ENCODE measurements at places on chromosomes 6 and 20.

DNA sequence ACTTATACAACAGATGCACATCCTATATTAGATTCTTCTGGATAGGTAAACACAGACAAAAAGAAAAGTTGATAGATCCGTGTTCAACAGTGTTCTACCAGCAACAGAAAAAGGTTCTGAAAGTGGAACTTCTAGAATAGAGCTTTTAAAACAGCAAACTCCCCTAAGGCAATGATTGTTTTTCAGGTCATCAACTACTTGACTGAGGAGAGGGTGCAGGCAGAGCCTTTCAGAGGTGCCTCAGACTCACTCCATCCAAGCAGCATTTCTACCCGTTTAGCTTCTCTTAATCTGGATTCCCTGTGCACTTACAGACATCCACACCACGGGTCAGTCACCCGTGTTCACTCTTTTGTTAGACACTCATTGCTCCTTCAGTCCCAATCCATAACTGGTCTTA is 28.9 kb downstream of the FYN start:
- DNase-seq, result no peak

- DNase-seq, result no peak
These were observed 40.3 kb upstream of the ARMC2 start for GRCh38 chr6:108807928-108808327.

DNA sequence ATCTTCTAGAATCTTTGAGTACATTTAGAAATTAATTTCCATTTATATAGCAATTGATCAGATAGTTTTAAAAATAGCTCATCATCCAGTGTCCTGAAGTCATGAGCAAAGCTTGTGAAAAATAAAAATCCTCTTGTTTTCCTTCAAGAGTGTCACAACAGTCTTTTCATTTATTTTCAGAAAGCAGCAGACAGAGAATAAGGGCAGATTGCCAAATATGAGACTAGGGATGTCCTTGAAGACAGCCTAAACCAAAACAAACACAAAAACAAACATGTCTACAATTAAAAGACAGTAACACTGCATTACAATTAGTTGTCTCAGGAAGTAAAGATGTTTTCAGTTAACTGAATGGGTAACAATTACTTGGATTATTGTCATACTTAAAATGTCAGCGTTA is 682.8 kb downstream of the TFAP2A start:
- DNase-seq, result no peak

DNA sequence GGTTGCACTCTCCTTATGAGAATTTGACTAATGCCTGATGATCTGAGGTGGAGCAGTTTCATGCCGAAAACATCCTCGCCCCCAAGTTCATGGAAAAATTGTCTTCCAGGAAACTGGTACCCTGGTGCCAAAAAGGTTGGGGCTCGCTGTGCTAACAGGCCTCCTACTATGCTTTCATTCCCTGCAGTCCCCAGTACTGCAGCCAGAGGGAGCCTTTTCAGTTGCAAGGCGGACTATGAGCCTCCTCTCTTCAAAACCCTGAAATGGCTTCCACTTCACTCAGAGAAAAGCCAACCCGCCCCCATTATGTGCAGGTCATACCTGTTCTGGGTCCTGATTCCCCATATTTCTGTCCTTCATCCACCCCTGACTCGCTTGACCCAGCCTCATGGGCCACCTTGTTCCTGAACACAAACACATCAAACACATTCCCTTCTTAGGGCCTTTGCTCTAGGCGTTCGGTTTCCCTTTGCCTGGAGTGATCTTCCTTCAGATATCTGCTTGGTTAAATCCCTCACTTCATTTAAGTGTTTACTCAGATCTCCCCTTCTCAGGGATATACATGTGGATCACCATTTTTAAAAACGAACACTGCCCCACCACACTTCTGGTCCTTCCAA is 173.7 kb downstream of the PHACTR1 start:
- DNase-seq, result no peak

DNA sequence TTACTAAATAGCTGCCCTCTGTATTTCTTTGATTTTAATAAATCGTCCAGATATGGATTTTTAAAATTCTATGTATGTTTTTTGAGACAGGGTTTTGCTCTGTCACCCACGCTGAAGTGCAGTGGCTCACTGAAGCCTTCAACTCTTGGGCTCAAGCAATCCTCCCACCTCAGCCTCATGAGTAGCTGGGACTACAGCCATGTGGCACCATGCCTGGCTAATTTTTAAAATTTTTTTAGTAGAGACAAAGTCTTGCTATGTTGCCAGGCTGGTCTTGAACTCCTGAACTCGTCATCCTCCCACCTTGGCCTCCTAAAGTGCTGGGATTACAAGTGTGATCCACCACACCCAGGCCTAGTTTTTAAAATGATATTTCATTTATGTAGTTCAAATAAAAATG is 47.4 kb upstream of the DDR1 start:
- DNase-seq, result no peak

DNA sequence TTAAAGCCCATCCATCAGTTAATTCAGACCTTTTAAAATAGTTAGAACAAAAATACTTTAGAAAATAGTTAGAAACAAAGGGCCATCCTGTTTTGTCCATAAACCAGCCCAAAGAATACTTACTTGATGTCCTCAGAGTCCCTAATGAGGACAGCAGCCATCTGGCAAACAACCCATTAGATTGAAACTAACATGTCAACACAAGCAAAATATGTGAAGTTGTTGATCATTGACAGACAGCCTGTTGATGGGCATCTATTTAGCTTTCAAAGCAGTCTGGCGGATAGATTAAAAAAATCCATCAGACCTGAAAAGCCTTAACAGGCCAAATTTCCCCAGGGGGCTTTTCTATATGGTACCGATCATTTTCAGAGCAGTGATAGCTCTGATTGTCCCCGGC is 154.2 kb upstream of the TSHZ2 start:
- no peak for DNase-seq

- no peak for DNase-seq
These were observed 48.2 kb downstream of the STX7 start for GRCh38 chr6:132464538-132465256.

GRCh38 chr6:135419162-135419561 is 78.4 kb downstream of the AHI1 start:
- no peak for DNase-seq

- DNase-seq, result no peak
These were observed 92.4 kb upstream of the MAFB start for GRCh38 chr20:40781327-40782042.

DNA sequence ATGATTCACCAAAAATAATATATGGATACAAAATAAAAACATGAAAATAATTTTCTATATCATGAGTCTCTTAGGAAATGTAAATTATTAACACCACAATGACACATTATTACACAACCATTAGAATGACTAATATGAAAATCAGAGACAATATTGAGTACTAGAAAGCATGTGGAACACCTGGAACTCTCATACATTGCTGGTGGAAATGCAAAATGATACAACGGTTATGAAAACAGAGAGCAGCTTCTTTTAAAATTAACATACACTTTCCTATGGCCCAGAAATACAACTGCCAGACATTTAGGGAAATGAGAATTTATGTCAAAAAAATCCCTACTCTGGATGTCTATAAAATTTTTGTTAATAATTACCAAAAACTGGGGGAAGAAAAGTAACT is 853.3 kb upstream of the MAN1A1 start:
- DNase-seq, result no peak

DNA sequence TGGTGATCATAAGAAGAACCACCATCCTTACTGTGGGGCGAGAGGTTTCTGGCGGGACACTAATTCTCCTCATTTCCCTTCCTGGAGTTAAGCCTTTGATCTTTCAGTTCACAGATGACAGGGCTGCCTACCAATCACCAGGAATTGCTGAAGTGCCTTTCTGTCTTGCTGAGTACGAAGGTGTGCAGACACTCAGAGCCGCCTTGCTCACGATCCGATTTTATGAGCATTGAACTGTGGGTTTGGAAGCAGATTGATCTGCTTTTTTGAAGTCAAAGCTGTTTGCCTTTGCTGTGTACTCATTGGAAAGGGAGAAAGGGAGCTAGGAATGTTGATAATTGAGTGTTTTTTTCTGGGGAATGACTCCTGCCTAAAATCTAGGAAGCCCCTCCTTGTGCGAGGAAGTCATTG is 129.1 kb upstream of the SALL4 start:
- no peak for DNase-seq

- DNase-seq, result no peak
These were observed 525 bp downstream of the PNRC1 start for GRCh38 chr6:89081129-89081422.

- no peak for DNase-seq
These were observed 109.0 kb downstream of the ZFP64 start for GRCh38 chr20:52082612-52083011.

- DNase-seq, result no peak
These were observed 526.6 kb upstream of the JAG1 start for GRCh38 chr20:11200423-11200822.

- DNase-seq, result no peak
These were observed 303.6 kb downstream of the TRDN start for GRCh38 chr6:123333000-123333756.

GRCh38 chr6:160131636-160132296 is 10.2 kb downstream of the SLC22A1 start:
- DNase-seq, result no peak

GRCh38 chr6:90384720-90385119 is 88.1 kb upstream of the BACH2 start:
- DNase-seq, result no peak

- DNase-seq, result no peak
These were observed 82.6 kb downstream of the CDC5L start for GRCh38 chr6:44470115-44470464.

- DNase-seq, result no peak
These were observed 34.4 kb downstream of the EDN3 start for GRCh38 chr20:59334651-59335300.

- no peak for DNase-seq
These were observed 60.3 kb downstream of the TULP4 start for GRCh38 chr6:158372574-158372973.

DNA sequence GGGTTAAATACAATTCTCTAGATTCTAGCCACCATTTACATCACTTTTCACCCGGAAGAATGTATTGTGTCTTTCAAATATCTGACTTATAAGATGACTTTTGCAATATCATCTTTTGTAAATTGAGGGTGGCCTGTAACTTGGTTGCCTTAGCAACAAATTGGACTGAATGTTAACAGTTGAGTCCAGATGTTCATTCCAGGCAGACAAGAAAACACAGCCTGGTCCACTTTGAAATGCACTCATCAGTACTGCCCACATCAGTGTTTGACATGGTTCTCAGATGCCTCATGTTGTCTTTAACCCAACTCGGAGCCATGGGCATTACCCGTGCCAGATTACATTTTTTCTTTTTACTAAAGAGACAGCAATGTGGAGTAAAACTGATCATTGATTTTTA is 781.6 kb upstream of the CHD6 start:
- DNase-seq, result no peak

DNA sequence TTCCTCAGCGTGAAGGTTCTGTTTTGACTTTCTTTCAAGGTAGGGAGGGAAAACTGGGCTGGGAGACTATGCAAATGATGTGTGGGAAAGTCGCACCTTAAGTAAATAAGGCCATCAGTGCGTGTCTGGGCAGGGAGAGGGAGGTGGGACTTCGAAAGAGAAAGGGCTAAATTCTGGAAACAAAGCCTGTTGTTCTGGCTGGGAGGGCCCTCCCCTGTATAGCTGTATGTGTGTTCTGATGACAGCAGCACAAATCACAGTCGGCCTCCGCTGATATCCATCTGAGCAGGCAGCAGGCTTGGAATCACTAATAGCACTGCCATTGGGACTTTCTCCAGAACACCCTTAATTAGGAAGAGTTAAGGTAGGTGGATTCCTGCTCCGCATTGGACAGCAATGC is 19.2 kb downstream of the JAG1 start:
- no peak for DNase-seq

DNA sequence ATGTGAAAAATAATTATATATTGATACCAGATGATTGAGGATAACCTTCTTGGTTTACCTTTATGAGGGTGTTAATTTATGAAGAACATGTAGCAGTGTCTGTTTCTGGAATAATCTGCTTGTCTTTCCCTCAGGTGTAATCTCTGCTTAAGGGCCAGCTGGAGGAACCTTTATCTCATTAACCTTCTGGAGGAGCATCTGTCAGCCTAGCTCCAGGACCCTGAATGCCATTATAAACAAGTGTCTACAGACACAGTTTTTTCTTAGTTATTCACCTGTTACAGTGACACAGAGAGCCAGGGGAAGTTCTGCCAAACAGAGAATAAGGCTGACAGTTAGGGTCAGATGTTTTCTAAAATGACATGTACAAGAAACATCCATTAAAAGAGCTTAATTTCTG is at the start of gene IMPG1:
Gene IMPG1, minus strand, starts transcription at position 101 of the 400 bp plus-strand sequence. CDS start 174 bp downstream, outside the sequence.
- no peak for DNase-seq

- DNase-seq, result no peak
These were observed 115.8 kb downstream of the HFE start for GRCh38 chr6:26202811-26203583.

- DNase-seq, result no peak
These were observed 102.5 kb downstream of the EYA2 start for GRCh38 chr20:46997187-46997586.

- DNase-seq, result no peak
These were observed 143.4 kb upstream of the HMGN3 start for GRCh38 chr6:79377888-79378348.

DNA sequence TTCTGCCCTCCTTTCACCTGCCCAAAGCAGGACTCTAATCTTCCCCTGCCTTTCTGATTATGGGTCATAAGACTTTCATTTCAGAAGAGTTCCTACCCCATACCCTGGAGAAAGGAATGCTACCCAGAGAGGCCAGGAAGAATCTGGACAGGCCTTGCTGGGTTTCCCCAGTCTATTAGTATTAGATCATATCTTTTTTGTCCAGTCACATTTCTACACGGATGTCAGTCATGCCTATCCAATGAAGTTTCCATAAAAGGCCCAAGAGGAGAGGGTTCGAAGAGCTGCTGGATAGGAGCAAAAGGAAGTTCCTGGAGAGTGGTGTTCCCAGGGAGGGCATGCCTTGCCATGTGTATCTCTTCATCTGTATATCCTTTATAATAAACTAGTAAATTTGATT is 3.2 kb downstream of the POLH start:
- no peak for DNase-seq

- DNase-seq, result no peak
These were observed 303.5 kb downstream of the CDH4 start for GRCh38 chr20:61555566-61555965.

GRCh38 chr20:48193627-48194425 is 408.5 kb upstream of the SULF2 start:
- DNase-seq, result no peak

- DNase-seq, result no peak
These were observed 177.6 kb downstream of the UST start for GRCh38 chr6:148924226-148925012.

DNA sequence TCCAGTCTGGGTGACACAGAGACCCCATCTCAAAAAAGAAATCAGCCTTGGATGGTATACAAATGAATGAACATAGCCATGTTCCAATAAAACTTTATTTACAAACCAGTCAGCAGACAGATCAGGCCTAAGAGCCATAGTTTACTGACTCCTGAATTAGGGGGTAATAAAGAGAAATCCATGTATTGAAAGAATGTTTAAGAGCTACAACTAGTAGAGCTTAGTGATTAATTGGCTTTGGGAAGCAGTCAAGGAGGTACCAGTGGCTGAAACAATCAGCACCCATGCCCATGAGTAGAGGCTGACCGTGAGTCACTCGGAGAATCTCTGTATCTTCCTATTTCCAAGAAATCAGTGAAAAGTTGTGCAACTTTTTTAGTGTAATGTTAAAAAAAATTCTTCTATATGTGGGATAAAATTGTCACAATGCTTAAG is 223.6 kb upstream of the RREB1 start:
- no peak for DNase-seq
